NCI-H2171 treated with DMSO at 0.1 percent for 48 hours (cell line): ENCODE measurements at places on chromosomes 4 and X.

- DNase-seq: no peak
These were observed 39.9 kb upstream of the MXD4 start for GRCh38 chr4:2301806-2302205.

- peak; percentile 2 for DNase-seq
These were observed 58.0 kb upstream of the FRMPD4 start for GRCh38 chrX:12080265-12080664.

DNA sequence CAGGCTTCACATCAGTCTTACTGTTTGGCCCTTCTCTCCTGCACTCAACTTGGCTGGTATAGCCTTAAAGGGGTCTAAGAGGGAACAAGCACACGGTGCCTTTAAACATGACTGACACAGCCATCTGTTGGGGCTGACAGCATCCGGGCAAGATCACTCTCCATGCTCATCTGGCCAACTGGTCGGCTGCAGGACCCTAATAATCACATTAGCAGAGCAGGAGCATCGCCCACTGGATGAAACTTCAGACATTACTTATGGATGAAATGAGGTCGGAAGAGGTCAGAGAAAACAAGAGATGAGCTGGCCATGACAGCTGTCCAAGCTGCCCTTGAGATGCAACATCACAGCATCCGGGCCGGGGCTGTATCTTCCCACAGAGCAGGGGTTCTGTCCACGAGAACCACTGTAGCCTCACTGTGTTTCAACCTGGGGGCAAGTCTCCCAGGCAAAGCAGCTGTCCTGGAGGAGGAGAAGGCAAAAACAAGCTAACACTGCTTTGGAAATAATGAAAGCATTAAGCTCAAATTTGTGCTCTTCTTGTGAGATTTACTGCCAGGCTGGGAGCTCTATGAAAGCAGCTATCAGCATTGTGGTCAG is 94.4 kb upstream of the TTC29 start:
- DNase-seq: no peak

GRCh38 chr4:189304167-189304566 is 636.5 kb upstream of the FRG1 start:
- DNase-seq: no peak

GRCh38 chr4:185293202-185293601 is 83.8 kb downstream of the SNX25 start:
- no peak for DNase-seq

GRCh38 chrX:120514236-120514635 is 45.1 kb upstream of the LAMP2 start:
- DNase-seq: no peak

- DNase-seq: no peak
These were observed 5.8 kb upstream of the DCLK2 start for GRCh38 chr4:150072471-150072870.

GRCh38 chr4:25370242-25370641 is 6.8 kb upstream of the ANAPC4 start:
- DNase-seq: no peak

DNA sequence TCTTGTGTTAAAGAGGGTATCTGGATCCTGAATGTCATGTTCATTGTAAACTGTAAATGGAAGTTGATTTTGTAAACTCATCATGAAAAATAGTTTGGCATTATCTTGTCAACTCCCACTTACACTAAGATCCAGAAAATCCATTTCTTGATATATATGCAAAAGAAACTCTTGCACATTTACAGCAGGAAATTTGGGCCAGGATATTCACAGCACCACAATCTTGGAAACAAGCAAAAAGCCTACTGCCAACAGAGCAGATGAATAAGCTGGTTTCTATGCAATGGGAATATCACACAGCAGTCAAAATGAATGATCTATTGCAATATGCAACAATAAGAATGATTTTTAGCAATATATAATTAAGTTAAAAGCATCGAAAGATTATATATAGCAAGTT is 8.6 kb downstream of the GABRA4 start:
- no peak for DNase-seq

DNA sequence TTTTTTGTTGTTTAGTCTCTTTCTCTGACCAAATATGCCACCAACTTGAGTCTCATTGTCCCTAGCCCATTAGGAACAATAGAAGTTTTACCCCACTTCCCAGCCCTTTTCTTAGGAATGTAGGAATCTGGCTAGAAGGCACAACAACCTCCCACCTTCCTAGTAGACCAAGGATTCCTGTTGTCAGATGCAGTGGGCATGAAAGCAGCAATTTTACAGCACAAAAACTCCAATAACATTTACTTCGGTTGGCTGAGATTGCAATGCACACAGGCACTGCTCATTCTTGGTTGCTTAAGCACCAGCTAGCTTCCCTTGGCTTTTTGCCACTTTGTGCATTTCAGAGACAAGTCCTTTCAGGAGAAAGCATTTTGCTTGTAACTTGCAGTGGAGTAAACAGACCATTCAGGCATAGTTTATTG is 312.8 kb downstream of the TENM3 start:
- DNase-seq: peak; percentile 54

DNA sequence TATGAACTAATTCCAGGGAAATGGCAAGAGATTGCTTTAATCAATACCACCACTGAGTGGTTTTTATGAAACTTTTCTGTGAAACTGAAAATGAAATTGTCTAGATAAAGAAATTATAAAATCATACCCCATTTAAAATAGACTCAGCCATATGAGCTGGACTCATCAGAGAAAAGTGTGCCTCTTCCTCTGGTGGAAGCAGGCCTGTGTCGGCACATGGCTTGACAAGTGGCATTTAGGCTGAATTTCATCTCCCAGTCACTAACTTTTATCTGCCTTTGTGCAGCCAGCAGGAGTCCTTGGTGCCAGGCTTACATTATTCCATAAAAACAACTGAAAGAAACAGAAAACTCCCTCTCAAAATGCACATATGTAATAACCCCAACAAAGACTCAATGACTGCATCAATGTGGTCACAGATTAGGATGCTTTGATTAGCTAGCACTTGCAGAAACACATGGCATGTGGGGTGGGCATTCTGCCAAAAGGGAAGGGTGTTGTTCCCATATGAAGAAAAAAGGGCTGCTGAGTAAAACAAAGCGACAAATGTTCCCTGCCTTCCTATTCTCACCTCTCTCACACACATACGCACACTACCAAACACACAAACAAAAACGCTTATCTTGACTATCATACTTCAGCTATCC is 232.3 kb downstream of the PABPC4L start:
- peak; percentile 82 for DNase-seq
